ENCODE measurements at places on chromosomes 3 and 15.

DNA sequence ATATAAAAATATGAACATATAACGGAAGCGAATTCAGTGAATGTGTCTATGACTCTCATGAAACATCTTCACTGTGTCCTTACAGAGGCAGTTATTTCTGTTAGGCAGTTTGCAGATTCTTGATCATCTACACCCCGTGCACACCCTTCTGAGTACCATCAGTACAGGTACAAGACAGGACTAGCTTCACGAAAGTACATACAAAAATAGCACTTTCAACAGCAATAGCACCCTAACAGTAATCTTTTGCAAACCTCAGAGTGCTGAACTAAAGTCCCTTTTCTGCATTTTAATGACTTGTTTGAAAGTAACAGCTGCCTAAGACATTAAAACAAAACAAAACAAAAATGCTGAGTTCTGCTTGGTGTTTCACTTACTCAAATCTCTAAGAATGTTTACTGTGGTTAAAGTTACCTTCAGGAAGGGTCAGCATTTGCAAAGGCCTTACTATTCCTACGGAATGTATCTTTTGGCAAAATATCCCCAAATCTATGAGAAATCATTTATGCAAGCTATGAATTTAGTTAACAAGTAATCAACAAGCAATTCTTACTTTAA is 104.1 kb downstream of the CNTN3 start:
- no peak for DNase-seq

- no peak for DNase-seq
Measured at GRCh38 chr3:36562945-36563344, 182.6 kb downstream of the STAC start.

- DNase-seq = no peak
Measured at GRCh38 chr3:113630956-113631542, 65.4 kb downstream of the USF3 start.

DNA sequence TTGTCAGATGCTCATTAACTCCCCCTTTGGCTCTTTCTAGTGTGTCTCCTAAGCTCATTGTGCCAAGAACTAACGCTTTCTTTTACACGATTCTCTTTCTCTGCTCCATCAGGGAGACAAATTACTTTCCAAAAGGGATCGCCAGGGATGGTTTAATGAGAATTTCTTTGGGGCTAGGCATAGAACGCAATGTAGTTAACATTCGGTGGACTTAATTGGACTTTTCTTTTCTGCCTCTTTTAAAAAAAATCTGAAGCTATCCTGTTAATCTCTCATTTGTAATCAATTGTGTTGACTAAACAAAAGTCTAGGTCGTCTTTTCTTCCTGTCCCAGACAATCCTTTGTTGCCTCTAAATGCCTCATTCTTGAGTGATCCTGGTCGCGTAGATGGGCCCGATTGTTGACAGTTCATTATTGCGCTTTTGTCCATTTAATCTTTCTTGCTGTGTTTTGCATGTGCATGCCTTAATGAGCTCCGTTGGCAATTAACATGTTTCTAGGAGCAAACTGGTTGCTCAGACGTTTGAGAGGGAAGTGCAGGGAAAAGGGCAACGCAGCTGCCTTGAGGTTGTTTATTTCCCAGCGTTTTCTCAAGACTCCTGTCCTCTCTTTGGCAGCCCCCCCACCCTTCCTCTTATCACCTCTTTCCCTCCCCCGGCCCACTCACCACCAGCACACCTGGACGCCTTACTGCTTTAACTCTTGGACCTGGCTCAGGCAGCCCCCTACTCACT is 7.8 kb downstream of the FEZF2 start:
- no peak for DNase-seq

GRCh38 chr3:185153861-185154629 is 1.2 kb upstream of the C3orf70 start:
- DNase-seq = no peak

- DNase-seq = no peak
Measured at GRCh38 chr3:138800248-138800647, 34.5 kb downstream of the PIK3CB start.

DNA sequence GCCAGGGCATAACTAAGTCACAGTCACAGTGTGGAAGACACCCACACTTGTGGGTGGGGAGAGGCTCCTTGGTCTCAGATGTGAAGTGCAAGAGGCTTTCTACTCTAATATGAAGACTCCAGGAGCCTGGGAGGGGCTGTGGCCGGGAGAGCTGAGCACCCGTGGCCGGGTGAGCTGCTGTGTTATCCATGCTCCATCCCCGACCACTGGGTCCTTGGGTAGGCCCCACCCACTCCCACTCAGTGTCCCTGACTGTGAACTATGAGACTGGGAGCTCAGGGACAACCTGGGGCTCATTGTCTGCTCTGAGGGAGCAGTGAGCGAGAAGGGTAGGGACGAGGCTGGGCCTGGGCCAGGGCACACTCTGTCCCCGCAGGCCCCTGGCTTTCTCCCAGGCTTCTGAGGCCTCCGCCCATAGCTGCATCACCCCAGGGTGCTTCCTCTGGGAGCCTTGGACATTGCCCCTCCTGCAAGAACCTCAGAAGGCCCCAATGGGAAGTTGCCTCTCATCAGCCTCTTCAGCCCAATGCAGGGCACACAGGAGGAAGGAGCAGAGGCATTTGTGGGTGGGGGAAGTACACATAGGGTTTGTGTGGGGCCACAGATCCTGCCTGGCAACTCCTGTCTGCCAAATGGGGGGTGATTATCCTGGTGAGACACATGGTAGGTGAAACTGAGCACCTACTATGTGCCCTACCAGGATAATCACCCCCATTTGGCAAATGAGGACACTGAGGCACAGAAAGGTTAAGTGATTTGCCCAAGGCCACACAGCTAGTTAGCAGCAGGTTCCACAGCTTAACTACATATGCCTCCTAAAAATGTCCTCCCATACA is 2.4 kb downstream of the ANPEP start:
- DNase-seq = no peak

- no peak for DNase-seq
Measured at GRCh38 chr3:127491909-127492308, 98.6 kb downstream of the TPRA1 start.

GRCh38 chr3:32815841-32816438 is 1.9 kb upstream of the TRIM71 start:
- DNase-seq = no peak

DNA sequence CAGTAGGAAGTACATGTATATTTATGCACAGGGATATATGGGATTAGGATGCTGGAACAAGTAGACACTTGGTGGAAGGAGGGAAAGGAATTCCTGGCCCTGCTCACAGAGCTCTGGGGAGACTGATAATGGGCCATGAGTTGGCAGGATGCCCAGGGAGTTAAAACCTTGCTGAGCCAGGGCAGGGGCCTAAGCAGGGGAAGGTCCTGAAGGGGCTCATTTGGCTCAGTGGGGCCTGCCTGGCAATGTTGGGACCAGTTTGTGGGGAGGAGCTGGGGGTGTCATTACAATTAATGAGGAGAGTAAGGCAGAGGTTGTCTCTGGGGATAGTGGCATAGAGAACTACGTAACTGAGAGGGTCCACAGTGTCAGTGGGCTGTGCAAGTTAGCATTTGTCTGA is 124.2 kb upstream of the ADPGK start:
- DNase-seq = no peak
